ENCODE measurements at places on chromosomes 11 and 22.

GRCh38 chr11:106309070-106309684, 231.7 kb downstream of the AASDHPPT start:
- DNase-seq, result no peak

DNA sequence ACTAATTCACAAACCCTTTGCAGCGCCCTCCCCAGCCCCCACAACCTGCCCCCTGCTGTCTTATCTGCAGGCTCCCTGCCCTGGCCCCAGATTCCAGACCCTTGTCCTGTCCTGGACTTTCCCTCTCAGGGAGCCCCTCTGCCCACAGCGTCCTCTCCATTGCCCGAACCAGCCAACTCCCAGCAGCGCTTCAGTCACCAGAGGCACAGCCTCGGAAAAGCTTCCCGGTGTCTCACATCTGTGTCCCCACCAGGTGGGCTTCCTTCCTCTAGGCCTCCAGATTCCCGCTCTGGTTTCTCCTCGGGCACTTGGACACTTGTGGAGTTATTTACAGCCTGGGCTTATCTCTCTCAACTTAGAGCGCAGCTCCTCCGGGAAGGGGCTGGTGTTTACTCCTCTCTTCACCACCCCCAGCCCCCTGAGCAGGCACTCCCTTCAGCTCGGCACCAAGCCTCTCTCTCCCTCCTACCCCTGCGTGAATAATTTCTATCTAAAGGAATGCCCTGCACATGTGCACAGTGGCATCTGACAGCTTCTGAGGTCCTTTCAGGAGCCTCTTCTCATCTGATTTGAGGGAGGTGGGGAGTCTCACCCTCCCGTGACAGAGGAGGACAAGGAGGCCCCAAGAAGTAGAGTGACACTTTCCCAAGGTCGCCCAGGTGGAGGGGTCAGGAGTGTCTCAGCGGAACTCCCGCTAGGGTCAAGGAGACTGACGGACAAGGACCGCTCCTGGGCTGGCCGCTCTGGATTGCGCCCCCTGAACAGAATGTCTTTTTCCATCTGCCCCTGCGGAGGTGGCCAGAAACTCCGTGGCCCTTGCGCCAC, 838 bp downstream of the WNT11 start:
- DNase-seq, result no peak

DNA sequence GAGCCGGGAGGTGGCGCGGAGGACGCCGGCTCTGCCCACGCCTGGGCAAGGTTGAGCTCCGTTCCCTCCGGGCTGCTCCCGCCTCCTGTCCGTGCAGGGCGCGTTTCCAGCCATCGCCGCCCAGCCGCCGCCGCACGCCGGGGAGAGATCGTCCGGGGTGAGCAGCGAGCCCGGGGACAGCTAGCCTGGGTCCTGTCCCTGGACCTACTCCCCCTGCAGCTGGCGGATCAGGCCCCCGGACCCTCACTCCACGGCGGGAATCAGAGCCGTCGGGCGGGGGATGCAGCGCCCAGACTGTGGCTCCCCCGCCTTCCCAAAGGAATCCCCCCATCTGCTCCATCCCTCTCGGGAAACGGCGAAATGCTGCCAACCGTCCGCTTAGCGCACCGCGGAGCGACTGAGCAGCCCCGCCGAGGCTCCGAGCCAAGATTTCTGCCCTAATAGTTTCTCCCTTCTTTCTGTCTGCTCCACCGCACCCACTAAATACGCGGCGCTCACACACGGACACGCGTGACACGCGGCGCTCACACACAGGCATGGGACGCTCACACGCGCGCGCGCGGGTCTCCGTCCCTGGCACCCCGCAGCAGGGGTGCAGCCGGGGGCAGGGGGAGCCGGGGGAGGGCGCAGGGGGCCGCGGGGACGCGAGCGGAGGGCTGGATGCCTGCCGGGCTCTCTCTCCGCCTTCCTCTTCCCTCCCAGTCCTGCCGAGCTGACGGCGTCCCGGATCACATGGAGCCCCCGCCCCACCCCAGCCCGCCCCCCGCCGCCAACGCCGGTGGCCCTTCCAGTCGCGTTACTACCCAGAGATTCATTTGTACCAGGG, at the start of gene KCNJ5:
KCNJ5 (plus strand) TSS at position 814 of the 826 bp plus-strand sequence. CDS start 19,918 bp downstream, outside the sequence.
- no peak for DNase-seq

DNA sequence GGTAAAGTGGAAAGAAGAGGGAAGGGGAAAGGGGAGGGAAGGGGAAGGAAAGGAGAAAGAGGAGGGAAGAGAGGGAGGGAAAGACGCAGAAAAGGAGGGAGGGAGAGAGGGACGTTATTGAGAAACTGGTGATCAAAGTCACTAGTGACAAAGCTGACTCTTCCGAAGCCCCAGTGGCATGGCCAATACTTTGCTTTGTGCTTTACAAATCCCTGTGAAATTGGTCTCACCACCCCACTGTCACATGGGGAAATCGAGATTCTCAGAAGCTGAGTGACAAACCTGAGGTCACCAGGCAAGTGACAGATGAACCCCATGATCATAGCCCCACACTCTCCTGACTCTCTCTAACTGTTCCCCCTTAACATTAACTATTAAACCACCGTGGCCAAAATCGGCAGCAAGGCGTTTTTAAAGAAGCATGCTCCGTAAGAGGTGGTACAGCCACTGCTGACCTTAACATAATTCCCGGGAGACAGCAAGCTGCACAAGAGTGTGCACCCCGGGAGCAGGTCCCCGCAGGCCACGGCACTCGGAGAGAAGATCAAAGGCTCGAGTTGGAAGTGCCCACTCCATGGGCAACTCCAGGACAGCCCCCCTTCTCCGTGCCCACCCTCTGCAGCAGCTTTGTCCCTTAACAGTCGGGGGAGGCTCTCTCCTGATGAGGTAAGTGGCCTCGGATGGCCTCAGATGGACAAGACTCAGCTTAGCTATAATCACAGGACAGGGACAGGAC, 34.8 kb downstream of the CELSR1 start:
- DNase-seq, result no peak

Data from thoracic aorta (tissue), 2 donors.